ENCODE measurements at places on chromosomes 12 and 14.
A peak's percentile ranks its signal among the peaks of the same experiment; 100 is the strongest.

GRCh38 chr12:14777271-14777670, 26.0 kb downstream of the WBP11 start:
- peak; percentile 65 for DNase-seq

GRCh38 chr14:32934881-32935633, 3.6 kb upstream of the NPAS3 start:
- no peak for DNase-seq

DNA sequence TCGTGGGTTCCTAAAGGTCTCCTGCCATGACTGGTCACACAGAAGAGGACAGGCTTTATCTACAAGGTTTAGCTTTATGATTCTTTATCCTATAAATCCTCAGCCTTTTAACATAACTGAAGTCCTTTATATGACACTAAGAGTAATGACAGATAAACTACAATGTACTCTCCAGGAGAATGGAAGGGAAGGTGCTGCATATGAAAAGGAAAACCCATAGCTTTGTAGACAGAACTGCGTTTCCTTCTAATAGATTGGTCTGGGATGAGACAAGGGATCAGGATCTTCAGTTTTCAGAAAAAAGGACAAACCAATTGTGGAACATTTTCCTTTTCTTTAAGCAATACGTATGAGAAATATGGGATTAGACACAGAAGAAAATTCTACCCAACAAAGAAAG, 201.1 kb upstream of the NPAS3 start:
- no peak for DNase-seq

DNA sequence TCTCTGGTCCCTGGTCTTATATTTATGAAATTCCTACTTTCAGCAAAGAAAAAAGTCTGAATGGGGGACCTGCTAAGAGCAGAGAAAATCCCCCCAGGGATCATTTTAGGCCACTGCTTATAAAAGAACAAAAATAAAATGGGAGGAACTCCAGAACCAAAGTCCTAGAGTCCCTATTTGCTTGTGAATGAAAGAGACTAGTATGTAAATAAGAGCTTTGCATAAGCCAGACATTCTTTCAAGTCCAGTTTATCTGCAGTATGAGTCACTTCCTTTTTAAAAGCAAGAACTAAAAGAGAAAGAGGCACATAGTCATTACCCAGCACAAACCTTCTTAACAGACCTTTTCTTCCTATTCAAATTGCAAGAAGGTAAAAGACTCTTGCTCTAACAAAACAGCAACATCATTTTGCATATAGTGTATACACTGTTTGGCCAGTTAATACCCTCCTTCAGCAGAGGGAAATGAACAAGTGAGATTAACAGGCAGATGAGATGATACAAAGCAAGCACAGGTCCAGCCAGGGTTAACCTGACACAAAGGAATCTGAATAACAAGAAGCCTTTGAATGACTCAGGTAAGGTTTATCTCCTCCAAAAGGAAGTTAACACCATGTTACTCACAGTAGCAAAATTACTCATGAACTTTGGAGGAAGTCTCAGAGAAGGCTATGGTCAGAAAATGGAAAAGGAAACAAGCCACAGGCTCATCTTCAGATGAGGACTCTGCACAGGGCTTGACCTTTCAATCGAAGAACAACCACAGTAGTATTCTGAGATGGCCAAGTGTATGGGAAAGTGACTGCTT, 87.3 kb downstream of the PHLDA1 start:
- DNase-seq, result peak; percentile 97

DNA sequence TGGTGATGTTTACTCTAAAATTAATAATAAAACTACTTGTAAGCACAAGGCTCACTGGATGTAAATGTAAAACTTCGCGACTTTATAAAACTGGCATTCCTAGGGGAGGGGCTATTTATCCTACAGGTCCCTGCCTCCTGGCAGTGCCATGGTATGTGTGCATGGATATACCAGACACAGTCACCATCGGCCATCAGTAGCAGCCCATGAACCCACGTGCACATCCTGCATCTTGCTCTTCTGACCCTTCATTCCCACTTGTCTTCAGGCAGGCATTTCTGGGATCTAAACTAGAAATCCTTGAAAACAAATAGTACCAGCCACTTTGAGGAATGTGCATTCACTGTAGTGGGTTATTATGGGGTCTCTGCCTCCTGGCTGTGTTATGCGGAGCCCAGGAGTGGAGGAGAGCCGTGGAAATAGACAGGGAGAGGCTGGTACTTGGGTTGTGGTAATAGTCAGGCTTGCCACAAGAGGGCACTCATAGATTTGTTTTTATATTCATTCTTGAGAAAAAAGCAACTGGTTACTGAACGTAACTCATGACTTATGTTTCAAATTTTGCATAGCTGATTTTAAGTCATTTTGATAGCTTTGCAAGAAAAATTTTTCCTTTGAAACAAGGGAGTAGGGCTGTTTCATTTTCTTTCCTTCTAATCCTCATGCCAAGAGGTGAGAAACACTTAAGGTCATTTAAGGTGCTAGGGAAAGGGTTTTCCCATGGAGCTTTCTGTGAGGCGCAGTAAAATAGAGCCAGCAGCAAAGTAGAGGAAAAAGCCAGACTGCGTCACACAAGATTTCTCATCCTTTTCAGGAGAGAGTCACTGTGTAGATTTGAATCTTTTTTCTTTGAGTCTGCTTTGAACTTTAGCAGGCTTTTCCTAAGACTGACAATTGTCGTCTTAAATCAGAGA, 17.4 kb upstream of the GALNT16 start:
- peak; percentile 62 for DNase-seq

- no peak for DNase-seq
Measured at GRCh38 chr12:116736962-116737773, 701 bp downstream of the SPRING1 start.

DNA sequence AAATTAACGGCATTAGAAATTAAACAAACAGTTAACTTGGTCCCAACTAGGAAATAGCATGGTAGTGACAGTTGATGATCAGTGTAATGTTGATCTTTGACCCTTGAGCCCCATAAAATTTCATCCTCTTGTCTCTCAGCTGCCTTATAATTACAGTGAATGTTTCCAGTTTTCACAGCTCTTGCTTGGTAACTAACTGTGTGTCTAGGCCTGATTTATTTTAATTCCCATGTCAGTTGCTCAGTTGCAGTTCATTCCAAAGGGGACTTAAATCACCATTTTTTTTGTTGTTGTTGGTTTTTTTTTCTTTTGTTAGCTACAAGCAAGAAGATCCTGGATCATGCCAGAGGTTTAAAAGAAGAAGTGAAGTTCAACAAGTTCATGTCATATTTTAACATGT, 1883.7 kb upstream of the FLRT2 start:
- no peak for DNase-seq

- no peak for DNase-seq
Measured at GRCh38 chr14:91116913-91117588, 3.2 kb downstream of the DGLUCY start.

GRCh38 chr12:121581686-121582429, 1.0 kb upstream of the KDM2B start:
- no peak for DNase-seq

- DNase-seq, result peak; percentile 32
Measured at GRCh38 chr12:119182701-119183493, 4.2 kb downstream of the HSPB8 start.

GRCh38 chr12:90024262-90024661, 315.6 kb upstream of the ATP2B1 start:
- no peak for DNase-seq

- peak; percentile 37 for DNase-seq
Measured at GRCh38 chr12:124771462-124772288, 92.0 kb downstream of the SCARB1 start.

DNA sequence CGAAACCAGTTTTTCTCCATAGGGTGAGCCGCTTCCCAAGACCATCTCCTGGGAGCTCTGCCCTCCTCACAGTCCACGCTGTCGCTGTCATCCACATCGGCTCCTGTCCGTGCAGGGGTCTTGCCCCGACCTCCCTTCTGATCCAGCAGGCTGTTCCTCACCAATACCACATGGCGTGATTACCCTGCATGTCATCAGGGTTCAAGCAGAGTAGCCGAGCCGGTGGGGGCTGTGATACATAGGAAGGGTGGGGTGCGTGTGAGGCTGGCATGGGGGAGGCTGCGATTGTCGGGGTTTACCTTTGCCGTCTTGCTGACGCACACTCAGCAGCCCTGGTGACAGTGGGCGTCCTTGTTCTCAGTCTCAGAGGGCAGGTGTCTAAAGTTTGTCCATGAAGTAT, 17.0 kb downstream of the TEDC1 start:
- DNase-seq, result no peak

DNA sequence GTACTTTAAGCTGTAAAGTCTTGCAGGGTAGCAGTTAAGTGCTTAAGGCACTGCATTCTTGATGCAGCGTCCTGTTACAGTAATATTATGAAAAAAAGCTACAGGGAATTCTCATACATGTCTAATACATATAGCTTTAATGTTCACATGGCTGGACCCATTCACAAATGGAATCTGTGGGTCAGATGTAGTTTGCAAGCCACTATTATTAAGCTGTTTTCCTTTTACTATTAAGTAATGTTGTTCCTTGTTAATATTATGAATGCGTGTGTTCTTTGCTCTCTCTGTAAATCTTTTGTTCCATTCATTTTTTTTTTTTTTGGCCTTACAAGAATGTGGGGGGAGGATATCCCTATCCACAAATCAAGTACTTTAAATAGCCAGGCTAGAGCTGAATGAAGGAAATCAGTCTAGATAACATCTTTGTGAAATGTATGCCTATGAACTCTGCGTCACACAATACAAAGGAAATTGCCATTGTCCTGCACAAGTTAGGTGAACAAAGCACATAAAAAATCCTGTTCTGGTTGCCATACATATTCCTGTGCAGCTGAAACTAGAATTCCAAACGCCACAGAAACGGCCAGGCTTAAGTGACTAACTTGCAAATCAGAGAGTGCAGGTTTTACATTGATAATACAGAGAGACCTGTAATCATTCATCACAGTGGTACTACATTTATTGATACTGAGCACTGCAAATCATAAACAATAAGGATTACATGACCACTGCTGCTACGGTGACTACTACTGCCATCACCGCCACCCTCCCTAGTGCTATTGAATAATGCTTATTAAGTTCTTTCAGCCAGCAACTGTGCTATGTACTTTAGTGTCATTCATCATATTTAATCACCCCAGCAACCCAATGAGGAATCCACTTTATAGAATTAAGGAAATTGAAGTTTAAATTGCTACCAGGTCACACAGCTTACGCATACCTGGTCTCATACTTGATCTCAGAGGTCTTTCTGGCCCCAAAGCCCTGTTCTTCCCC, 111.9 kb downstream of the HMGA2 start:
- DNase-seq, result no peak

- DNase-seq, result no peak
Measured at GRCh38 chr12:69161829-69162228, 77.5 kb upstream of the CPSF6 start.

DNA sequence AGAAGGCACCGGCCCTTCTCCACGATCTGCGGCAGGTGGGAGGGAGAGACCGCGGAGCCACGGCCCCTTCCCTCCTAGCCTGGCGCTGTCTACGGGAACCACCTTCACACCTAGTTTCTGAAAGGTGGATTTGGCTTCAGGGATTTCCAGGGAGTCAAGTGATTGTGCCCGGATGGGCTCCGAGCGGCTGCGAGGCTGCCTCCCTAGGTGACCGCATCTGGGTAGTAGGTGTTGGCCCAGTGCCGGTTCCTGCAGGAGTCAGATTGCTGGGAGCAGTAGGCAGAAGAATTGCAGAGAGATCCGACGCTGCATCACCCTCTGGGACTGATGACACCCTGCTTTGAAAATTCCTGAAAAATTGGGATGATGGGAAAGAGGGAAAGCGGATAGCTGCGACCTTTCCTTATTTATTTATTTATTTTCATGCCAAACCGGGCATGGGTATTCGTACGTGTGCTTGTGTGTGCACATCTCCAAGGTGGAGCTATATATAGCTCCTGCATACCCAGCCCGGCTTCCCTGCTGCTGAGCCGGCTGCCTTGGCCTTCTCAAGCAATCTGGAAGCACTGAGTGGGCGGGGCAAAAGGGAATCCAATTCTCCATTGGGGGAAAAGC, 1.1 kb downstream of the CNTN1 start:
- peak; percentile 54 for DNase-seq

DNA sequence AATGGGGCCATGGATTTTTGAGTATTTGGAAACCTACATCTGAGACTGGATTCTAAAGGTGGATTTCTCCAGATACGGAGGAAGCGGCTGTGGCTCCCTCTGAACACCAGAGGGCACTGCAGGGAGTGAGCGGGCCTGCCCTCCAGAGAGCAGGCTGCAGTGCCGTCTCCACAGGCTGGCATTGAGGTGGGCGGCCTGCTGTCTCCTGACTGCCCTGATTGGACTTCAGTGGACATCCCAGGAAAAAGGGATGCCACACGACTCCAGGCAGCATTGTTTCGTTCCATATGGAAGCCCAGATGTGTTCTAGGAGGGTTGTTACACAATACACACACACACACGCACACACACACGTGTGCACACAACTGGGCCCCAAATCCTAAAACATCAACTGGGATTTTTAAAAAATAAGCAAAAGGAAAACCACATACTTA, 20.9 kb upstream of the ANO2 start:
- DNase-seq, result peak; percentile 19

GRCh38 chr12:75837700-75838099, 193.9 kb downstream of the PHLDA1 start:
- DNase-seq, result no peak

DNA sequence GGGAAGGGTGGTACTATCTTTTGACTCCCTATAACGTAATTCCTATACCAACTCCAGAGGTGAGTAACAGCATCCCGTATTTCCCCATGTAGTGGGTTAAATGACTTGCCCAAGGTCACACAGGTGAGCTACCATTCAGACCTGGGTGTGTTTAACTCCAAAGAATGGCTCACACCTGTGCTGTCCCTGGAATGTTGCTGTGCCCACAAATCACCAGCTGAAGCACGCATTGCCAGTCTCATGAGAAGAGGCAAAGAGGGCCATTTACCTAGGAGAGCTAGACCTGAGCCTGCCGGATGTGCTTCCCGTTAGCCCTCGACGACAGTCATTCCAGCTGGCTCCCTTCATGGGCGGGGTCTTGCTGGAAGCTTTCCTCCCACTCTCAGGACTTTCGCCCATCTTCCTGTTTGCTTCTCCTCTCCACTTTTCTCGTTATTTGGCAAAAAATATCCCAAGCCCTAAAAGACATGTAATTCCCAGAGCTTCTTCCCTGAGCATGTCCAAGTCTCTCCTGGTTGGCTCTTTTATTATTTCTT, 106.6 kb upstream of the VASH1 start:
- peak; percentile 64 for DNase-seq

DNA sequence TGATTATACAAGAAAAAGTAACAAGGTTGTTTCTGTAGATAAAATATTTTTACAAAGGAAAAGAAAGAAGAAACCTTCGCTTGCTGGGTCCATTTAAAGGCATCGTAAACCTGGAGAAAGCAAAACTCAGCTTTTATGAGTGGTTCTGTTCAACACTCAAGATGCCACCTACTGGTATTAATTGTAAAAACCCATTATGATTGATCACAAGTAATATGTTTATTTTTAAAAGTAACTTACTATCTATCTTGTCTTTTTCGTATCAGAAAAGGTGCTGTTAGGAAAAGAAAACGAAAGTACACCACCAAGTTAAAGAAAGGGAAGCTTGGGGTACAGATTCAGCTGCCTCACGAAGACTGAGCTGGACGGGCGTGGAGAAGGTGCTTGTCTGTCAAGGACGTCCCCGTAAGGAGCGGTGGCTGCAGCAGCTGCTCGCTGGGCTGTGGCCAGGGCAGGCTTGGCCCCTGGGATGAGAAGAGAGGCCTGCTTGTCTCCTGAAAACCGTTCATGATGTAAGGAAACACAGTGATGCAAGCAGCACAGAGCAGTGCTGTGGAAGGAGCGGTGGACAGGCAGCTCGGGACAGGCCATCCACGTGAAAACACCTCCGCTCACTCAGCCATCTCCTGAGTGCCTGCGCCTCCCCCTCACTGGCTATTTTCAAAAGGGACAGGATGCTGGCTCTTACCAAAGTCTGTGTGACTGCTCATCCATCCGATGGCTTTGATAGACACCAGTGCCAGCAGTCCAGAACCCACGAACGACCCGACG, 25.0 kb downstream of the SLC15A4 start:
- no peak for DNase-seq
